ENCODE measurements at places on chromosomes 1 and 21.
A peak's percentile ranks its signal among the peaks of the same experiment; 100 is the strongest.

- H3K4me1 ChIP-seq = peaks cover 13% of the 10 kb centered on the region
- H3K36me3 ChIP-seq = no peaks in the 10 kb centered on the region
- no peak overlapping the region for H3K4me3 ChIP-seq
- peak overlapping the region; percentile 71 for H3K27ac ChIP-seq
- no peak for DNase-seq
Measured at GRCh38 chr1:172970186-172970585, 80.6 kb downstream of the TNFSF18 start.

- no peak overlapping the region for H3K4me3 ChIP-seq
- no peaks in the 10 kb centered on the region for H3K36me3 ChIP-seq
- no peak overlapping the region for H3K27ac ChIP-seq
- peaks cover 7% of the 10 kb centered on the region for H3K4me1 ChIP-seq
- no peaks in the 10 kb centered on the region for H3K27me3 ChIP-seq
Measured at GRCh38 chr21:15562748-15563147, 167.0 kb upstream of the USP25 start.

DNA sequence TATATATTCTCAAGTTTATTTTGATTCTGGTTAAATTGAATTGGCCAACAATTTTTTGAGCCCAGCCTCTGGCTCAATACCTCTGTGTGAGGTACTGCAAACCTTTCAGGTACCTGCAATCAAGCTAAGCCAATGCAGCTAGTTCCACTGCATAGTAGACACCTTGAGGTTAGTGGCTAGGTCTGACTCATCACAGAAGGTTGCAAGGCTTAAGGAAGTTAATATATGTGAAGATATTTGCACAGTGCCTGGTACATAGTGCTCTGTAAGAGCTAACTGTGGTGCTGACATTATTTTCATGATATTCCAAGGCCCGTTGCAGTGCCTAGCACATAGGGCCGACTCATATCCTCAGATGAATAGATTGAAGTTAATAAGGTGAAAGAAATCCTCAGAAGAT is 330.5 kb upstream of the KAZN start:
- H3K4me1 ChIP-seq = no peaks in the 10 kb centered on the region
- no peaks in the 10 kb centered on the region for H3K27me3 ChIP-seq
- peak; percentile 15 for DNase-seq
- H3K27ac ChIP-seq = no peak overlapping the region
- no peaks in the 10 kb centered on the region for H3K36me3 ChIP-seq

DNA sequence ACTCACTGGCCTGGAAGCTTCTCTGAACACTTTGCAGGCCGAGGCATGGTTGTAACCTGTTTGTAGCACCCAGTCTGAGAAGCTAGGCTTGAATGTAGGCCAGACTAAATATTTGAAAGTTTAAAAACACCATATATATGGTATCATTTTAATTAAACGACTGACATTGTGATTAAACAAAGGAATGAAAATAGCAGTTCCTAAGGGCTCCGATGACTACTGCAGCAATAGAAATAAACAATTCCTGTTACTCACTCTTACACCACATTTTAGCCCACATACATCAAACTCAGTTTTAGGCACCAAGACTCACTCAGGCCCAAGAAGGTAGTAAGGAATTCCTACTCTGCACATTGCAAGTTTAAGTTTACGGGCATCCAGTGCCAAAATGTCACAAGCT is 281.2 kb downstream of the AKT3 start:
- no peaks in the 10 kb centered on the region for H3K27me3 ChIP-seq

GRCh38 chr1:183135336-183135735 is 50.7 kb upstream of the LAMC2 start:
- no peaks in the 10 kb centered on the region for H3K4me1 ChIP-seq
- H3K27me3 ChIP-seq = no peaks in the 10 kb centered on the region
- DNase-seq = peak; percentile 1
- no peak overlapping the region for H3K4me3 ChIP-seq

GRCh38 chr1:207497941-207498340 is 2.0 kb downstream of the CR1 start:
- peaks cover 6% of the 10 kb centered on the region for H3K4me1 ChIP-seq
- H3K36me3 ChIP-seq = no peaks in the 10 kb centered on the region
- no peak overlapping the region for H3K4me3 ChIP-seq
- peaks cover 20% of the 10 kb centered on the region for H3K27me3 ChIP-seq

DNA sequence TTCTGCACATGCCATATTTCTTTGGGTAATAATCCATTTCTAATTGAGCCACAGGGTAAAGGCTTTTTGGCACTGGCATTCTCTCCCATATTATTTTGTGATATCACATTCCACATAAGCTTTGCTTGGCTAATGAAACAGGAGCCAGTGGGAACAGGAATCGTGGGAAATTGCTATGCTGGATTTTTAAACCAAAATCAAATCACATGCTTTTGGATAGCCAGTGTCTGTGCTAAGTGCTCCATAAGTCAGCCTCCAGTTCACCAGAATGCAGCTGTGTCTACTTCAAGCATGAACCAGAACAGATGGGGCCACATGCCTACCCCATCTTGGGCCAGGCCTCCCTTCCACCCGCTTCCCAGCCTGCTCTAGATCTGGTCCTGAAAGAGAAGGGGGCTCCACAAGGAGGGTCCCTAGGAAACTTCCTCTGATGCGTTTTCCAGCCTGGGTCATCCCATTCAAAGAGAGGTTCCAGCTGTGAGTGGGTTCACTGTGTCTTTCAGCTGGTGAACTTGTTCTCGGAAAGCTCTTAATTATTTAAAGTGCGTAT is 131.2 kb upstream of the COA6 start:
- H3K4me3 ChIP-seq = no peak overlapping the region
- no peaks in the 10 kb centered on the region for H3K4me1 ChIP-seq
- H3K36me3 ChIP-seq = no peaks in the 10 kb centered on the region
- no peak for DNase-seq

- H3K4me3 ChIP-seq = no peak overlapping the region
- H3K27me3 ChIP-seq = no peaks in the 10 kb centered on the region
- no peak overlapping the region for H3K27ac ChIP-seq
- H3K4me1 ChIP-seq = no peaks in the 10 kb centered on the region
- no peak for DNase-seq
Measured at GRCh38 chr1:180720753-180721152, 88.9 kb downstream of the XPR1 start.
